ENCODE measurements at places on chromosomes 3 and 15. TPM values are rescaled to one million over a fixed set of nuclear protein-coding genes. Genes with fewer than 3 reads are reported as not detected.

- peak overlapping the region; percentile 62 for H3K4me3 ChIP-seq
- peak; percentile 87 for DNase-seq
- peaks cover 32% of the 10 kb centered on the region for H3K4me1 ChIP-seq
- H3K36me3 ChIP-seq: no peaks in the 10 kb centered on the region
- peaks cover 5% of the 10 kb centered on the region for H3K27me3 ChIP-seq
Measured at GRCh38 chr3:58471025-58471887, 20.6 kb upstream of the KCTD6 start.

GRCh38 chr3:120181632-120182031 is 87.4 kb upstream of the GSK3B start:
- H3K36me3 ChIP-seq: no peaks in the 10 kb centered on the region
- H3K27me3 ChIP-seq: peaks cover 18% of the 10 kb centered on the region
- no peak for DNase-seq
- no peak overlapping the region for H3K4me3 ChIP-seq
- no peaks in the 10 kb centered on the region for H3K4me1 ChIP-seq

The FXR1 gene
- 158 TPM for total RNA-seq

GRCh38 chr3:64082961-64083541 is 59.8 kb upstream of the PSMD6 start:
- H3K36me3 ChIP-seq: no peaks in the 10 kb centered on the region
- H3K27me3 ChIP-seq: peaks cover 32% of the 10 kb centered on the region
- H3K4me1 ChIP-seq: no peaks in the 10 kb centered on the region
- H3K4me3 ChIP-seq: no peak overlapping the region

The USP8 gene
- total RNA-seq: 61.1 TPM

DNA sequence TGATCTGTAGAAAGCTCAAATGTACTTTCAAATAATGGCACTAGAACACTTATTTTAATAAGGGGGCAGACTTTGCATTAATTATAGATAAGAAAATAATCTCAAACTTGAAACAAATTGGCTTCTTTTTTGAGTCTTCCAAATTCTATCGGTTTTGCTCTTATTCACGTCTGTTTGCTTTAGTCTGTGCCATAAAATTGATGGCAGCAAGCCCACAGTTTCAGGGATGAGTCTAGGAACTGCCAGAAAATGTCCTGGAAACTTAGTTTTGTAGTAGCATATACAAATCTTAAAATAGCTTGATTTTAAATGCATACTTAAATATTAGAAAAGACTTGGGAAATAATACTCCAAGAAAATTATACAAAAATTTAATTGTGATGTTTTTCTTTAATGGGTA is 39.7 kb downstream of the BCHE start:
- H3K4me3 ChIP-seq: no peak overlapping the region
- H3K27me3 ChIP-seq: no peaks in the 10 kb centered on the region
- H3K36me3 ChIP-seq: no peaks in the 10 kb centered on the region
- no peaks in the 10 kb centered on the region for H3K4me1 ChIP-seq
- no peak for DNase-seq
- no peak overlapping the region for H3K27ac ChIP-seq

The DCLK3 gene
- total RNA-seq: not detected

The CNTN4 gene
- total RNA-seq: not detected
